ENCODE measurements at places on chromosomes 1 and 21.

DNA sequence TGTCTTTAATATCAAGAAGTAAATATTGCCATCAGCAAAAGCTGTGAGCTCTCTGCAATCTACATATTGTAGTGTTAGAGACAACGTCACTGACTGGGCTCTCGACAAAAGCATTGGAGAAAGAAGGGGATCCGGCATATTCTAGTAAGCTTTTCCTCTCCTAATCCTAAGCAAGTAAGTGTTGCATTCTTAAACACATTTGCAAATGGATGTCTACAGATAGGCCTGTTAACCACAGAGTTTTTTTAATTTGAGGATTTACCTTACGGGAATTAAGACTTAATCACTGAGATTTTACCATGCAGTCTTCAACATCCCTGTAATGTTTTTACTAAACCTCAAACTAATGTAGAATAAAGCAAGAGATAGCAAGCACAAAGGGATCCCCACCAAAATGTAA lies 426.5 kb upstream of the CAMK1G start:
- no peak for DNase-seq

GRCh38 chr1:3450983-3451382 lies 3.5 kb upstream of the ARHGEF16 start:
- DNase-seq = no peak

GRCh38 chr1:97630948-97631347 lies 289.9 kb downstream of the DPYD start:
- DNase-seq = no peak

DNA sequence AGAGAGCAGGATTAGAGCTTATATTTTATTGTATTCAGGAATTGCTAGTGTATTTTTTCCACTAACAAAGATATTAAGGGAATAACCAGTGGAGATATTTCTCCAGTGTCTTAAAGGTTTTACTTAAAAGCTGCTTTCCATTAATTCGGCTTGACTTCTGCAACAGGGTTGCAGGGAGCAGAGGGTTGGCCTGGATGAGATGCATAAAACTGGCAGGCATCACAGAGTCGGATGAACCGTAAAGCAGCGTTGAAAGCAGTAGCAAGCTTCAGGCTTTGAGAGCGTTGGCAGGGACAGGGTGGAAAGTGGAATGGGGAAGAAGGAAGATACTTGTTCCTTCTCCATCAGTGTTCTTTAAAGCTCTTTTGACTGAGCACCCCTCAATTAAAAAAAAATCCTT lies 237.2 kb downstream of the LMO4 start:
- no peak for DNase-seq

GRCh38 chr1:232287676-232288569 lies 342.0 kb downstream of the SIPA1L2 start:
- DNase-seq = no peak

DNA sequence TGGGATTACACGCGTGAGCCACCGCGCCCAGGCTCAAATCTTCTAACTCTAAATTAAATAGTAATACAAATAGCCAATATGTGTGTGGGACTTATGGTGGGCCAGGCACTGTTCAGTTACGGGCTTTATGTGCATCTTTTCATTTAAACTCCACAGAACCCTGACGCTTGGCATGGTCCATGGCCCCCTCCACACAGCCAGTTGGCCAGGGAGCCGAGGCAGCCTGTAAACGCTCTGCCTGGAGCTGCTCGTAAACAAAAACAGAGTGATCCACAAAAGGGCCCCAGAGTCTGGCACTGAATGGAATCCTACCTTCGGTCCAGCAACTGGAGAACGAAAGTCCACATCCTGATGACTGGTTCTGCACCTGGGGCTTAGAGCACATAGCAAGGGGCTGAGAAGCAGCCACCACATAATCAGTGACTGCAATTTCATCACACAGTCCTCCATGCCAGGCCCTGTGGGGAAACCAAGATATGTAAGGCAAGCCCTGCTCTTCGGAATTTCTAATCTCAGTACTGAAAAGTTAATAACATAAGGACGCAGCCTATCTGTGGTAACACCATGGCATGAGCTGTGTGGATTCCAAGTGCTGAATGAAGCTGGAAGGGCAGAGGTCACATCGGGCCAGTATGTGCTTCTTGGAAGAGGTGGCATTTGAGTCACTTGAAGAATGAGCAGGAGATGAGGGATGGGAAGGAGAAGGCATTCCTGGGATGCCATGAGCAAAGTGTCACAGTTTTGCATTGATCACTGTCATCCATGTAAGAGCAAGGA lies 13.5 kb upstream of the ADAMTSL4 start:
- peak; percentile 83 for DNase-seq

DNA sequence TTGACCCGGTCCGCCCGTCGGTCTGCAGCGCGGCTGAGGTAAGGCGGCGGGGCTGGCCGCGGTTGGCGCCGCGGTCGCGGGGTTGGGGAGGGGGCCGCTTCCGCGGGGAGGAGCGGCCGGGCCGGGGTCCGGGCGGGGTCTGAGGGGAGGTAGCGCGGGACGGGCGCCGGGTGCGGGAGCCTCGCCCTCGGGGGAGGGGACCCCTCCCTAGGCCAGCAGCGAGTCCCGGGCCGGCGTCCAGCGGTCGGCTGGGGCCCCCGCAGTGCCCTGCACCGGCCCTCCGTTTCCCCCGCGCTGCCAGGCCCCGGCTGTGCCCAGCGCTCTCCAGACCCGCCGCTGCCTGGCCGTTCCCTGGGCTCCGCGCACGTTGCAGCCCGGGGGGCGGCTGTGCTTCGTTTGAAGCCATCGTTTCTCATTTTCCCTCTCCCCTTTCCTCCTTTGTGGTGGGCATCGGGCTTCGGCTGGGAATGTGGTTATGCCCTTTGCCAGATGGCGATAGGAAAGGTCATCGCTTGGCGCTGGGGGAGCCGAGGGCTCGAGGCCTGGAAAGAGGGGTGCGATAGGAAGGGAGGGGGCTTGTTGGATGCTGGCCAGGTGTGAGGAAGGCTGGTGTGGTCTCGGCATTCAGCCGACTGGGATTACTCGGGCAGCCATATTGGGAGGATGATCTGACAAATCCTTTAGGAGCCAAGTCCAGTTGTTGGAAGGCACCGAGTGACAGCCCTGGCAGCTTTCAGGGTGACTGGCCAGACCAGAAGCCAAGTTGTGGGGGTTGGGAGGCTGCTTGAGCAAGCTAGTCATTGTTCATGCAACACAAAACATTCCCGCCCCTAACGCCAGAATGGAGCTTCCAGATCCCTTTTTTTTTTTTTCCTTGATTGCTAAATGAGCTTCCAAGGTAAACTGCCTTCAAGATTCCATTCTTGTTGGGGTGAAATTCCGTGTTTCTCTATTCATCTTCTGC lies 753 bp downstream of the KIF1B start:
- peak; percentile 88 for DNase-seq

GRCh38 chr1:18090636-18091035 lies 17.0 kb upstream of the IGSF21 start:
- no peak for DNase-seq

GRCh38 chr1:232509570-232509969 lies 120.4 kb downstream of the SIPA1L2 start:
- DNase-seq = no peak

GRCh38 chr1:210616356-210616755 lies 287.7 kb downstream of the HHAT start:
- no peak for DNase-seq

Measured in HS-5 (cell line).